ENCODE measurements at places on chromosomes 16 and 17.
A peak's percentile ranks its signal among the peaks of the same experiment; 100 is the strongest.

- no peak for DNase-seq
Measured at GRCh38 chr17:55444471-55445441, 23.1 kb upstream of the MMD start.

GRCh38 chr16:48430890-48431289 is 45.7 kb upstream of the SIAH1 start:
- no peak for DNase-seq

- DNase-seq, result no peak
Measured at GRCh38 chr16:30992276-30992780, 7.3 kb downstream of the HSD3B7 start.

DNA sequence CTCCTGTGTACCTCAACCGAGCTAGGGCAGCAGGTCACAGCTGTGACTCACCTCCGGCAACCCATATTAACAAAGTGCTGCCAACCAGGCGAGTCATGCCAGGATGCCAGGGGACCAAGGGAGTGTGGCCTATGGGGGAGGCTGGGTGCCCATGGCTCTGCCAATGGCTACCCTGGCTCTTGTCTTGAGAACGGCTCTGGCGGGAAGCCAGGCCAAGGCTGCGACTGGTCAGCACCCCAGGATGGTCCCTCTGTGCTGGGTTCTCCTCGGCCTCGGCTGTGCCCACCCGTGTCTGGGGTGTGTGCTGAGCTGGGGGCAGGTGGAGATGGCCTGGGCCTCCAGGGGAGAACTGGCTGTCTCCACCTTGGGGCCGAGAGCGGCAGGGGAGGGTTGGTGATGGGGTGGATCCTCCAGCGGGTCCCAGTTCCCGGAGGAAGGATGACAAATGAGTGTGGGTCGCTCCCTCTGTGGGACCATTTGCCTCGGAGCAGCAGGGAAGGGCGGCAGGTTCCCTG is 75.8 kb downstream of the MRC2 start:
- DNase-seq, result peak; percentile 19

DNA sequence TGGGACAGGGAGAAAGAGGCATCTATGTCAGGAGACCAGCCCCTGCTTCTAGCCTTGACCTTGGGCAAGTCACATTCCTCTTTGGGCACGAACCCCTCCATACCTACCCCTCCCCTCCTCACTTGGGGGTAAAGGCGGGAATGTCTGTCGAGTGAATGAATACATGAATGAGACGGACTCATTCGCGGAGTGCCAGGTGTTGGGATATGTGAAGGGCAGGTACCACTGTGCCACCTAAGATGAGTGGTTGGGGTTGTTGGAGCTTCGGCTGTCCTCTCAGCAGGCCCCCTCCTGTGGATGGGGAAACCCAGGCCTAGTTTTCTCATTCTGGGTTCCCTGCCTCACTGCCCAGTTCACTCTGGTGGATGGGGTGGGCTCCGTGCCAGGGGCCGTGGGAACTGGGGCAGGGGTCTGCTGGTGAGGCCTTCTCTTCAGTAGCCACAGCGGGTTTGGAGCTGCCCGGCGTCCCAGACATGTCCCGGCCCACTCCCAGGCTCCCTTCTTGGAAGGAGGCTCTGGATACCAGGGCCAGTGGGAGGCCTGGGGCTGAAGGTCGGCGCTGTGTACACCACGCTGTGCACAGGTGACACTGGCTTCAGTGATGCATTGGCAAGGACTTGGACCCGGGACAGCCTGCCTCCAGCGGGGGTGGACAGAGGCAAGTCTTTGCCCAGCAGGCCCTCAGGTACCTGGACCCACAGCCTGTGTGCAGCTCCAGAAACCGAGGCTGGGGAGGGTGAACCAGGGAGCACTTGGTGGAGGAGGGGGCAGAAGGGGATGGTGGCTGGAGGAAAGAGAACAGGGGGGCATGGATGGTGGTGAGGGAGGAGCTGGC is 5.6 kb downstream of the GLIS2 start:
- no peak for DNase-seq

- DNase-seq, result no peak
Measured at GRCh38 chr17:74546586-74546985, 671 bp upstream of the CD300C start.

DNA sequence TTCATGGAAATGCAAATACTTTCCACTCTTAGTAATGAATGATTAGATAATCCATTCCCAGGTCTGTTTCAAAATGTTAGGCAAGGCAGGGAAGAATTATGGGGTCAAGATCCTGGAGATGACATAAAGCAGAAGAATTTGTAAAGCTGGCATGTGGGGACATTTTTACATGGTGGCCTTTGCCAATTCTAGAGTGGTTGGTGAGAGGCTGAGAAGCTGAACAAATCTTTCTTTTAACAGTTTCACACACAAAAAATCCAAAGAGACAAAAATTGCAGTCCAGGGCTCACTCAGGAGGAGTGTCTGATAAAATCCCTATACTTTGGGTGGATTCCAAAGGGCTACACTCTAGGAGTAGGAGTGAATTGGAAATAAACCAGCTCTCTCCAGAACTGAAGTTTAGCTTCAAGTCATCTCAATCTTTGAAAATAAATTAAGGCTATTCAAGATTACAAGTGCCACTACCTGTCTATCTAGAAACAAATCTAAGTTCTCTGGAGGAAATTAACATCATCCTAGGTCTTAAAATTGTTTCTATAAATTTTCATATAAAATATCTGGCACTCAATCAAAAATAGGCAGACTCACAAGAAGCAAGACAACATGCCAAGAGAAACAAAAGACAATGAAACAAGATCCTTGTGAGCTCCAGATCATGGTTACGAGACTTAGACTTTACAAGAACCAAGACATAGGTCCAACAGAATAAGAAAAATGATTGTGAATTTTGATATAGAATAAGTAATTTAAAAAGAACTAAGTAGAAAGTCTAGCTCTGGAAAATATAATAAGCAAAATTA is 113.0 kb upstream of the AXIN2 start:
- DNase-seq, result no peak

- DNase-seq, result peak; percentile 71
Measured at GRCh38 chr17:36674278-36674650, 72.9 kb downstream of the MRM1 start.

- DNase-seq, result no peak
Measured at GRCh38 chr17:60087882-60088669, 9.4 kb upstream of the HEATR6 start.

GRCh38 chr17:67492251-67492740 is 115.2 kb downstream of the PITPNC1 start:
- DNase-seq, result no peak

- no peak for DNase-seq
Measured at GRCh38 chr16:71402007-71402406, 39.8 kb downstream of the TLE7 start.

- no peak for DNase-seq
Measured at GRCh38 chr16:24701521-24701951, 27.9 kb upstream of the TNRC6A start.

- DNase-seq, result no peak
Measured at GRCh38 chr17:27660436-27660835, 29.4 kb downstream of the LGALS9 start.

DNA sequence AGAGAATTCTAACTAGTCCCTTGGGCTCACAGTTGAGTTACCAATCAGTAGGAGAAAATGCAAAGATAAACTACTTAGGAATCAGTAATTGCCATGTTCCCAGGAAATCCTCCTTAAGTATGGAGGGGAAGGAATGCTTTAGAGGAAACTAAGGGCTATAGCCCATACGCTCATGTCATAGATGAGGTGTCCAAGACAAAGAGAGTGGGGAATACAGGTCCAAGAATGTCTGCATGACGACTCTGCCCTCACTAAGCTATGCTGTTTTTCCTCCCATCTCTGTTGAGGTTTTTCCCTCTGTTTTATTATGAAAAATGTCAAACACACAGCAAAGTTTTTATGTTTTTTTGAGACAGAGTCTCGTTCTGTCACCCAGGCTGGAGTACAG is 16.0 kb downstream of the LDHD start:
- DNase-seq, result no peak

DNA sequence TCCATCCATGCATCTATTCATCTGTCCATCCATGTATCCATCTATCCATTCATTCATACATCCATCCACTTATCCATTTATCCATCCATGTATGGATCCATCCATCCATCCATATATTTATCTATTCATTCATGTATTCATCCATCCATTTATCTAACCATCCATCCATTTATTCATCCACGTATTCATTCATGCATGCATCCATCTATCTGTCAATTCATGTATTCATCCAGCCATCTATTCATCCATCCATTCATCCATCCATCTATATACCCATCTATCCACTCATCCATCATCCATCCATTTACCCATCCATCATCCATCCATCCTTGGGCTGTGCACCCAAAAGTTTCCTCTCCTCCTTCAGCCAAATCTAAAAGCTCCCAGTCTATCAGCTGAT is 43.4 kb downstream of the GDE1 start:
- DNase-seq, result no peak

- no peak for DNase-seq
Measured at GRCh38 chr17:19343256-19343630, 19.3 kb downstream of the B9D1 start.

GRCh38 chr17:22492331-22492730 is 800.0 kb downstream of the KCNJ18 start:
- DNase-seq, result no peak

- DNase-seq, result no peak
Measured at GRCh38 chr16:89895482-89896250, 22.3 kb downstream of the TCF25 start.

- no peak for DNase-seq
Measured at GRCh38 chr16:62638964-62639870, 603.0 kb upstream of the CDH8 start.
